B cell (primary cell): ENCODE measurements at places on chromosomes 4 and X. TPM values are rescaled to one million over a fixed set of nuclear protein-coding genes. Genes with fewer than 3 reads are reported as not detected.

The MAGEA2 gene
- total RNA-seq: not detected in 2 replicates

DNA sequence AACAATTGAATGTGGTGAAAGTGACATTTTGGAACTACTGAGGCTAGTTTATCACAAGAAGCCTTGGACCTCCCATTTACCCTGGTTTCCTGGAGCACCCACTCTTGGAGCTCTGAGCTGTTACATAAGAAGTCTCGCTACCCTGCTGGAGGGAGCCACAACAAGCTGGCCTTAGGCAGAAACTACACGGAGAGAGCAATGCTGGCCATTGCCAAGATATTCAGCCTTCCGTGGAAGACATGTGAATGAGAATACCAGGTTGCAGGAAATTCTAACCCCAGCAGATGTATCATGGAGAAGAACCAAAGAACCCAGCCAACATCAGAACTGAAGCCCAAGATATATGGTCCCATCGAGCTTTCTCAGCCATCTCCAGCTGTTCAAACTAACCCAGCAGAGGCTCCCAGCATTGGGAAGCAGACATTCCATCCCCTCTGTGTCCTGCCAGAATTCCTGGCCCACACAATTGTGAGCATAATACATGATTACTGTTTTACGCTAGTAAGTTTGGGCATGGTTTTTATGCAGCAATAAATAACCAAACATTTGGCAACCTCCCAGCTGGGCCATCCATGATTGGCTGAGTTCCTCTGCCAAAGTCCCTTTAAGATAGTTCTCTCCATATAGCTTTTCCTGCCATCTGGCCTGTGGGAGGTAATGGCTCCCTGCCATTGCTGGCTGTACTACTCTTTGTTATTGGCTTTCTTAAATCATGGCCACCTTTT is 17.9 kb upstream of the PDE5A start:
- DNase-seq: no peak
- H3K27ac ChIP-seq: no peak overlapping the region
- H3K36me3 ChIP-seq: no peaks in the 10 kb centered on the region
- H3K27me3 ChIP-seq: no peaks in the 10 kb centered on the region
- H3K4me3 ChIP-seq: no peak overlapping the region

DNA sequence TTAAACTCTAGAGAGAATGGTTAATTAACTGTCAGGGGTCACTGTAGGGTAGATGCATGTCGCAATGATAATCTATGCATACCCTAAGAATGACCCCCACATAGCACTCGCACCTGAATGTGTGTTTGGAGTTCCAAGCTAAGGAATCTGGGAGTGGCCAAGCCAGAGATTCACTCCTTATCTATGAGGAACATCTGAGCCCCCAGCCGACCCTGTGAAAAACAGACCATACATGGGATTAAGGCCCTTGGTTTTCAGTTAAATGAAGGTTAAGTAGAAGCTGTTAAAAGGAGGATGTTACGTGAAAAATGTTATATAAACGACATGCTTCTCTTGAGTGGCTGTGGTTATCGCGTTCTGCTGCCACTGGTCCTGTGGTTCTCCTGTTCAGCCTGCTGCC is 147.2 kb downstream of the RELL1 start:
- no peaks in the 10 kb centered on the region for H3K36me3 ChIP-seq
- DNase-seq: no peak
- H3K4me3 ChIP-seq: no peak overlapping the region
- no peaks in the 10 kb centered on the region for H3K4me1 ChIP-seq

DNA sequence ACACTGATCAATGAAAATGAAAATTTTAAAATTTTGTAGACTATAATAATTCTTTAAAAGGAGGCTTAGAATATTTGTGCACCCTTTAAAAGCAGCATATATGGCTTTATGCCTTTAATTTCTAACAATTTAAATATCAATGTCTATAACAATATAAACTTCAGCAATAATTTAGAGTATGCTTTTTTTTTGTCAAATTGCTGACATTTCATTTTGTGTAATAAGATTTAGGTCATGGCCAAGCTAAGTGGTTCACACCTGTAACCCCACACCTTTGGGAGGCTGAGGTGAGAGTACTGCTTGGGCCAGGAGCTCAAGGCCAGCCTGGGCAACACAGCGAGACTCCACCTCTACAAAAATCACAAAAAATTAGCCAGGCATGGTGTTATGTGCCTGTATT is 86.2 kb downstream of the PDGFC start:
- H3K4me3 ChIP-seq: no peak overlapping the region
- no peak for DNase-seq
- no peaks in the 10 kb centered on the region for H3K27me3 ChIP-seq
- H3K4me1 ChIP-seq: no peaks in the 10 kb centered on the region
- no peak overlapping the region for H3K27ac ChIP-seq

DNA sequence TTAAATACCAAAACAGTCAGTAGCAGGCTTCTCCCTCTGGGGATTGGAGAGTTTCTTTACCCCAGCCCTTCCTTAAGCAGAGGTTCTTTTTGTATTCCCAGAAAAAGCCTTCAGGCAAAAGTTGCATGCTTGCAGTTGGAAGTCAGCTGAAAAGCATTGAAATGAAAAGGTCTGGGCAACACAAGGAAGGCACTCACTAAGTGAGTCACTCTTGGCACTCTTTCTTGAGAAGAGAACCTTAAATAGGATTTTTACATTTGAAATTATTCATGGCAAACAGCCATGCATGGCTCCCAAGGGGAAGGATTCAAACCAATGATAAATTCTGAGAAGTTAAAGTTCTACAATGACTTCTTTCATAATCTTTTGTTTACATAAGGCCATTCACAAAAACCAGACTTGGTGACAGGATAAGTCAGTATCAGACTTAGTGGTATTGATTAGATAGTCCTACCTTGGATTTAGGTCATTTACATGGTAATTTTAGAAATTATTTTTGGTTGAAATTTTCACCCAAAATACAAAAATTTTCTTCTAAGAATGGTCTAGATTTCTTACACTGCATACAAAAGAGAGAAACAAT is 2068.9 kb downstream of the PCDH7 start:
- no peaks in the 10 kb centered on the region for H3K27me3 ChIP-seq
- H3K4me3 ChIP-seq: no peak overlapping the region
- H3K4me1 ChIP-seq: no peaks in the 10 kb centered on the region
- no peak for DNase-seq
- H3K36me3 ChIP-seq: no peaks in the 10 kb centered on the region

DNA sequence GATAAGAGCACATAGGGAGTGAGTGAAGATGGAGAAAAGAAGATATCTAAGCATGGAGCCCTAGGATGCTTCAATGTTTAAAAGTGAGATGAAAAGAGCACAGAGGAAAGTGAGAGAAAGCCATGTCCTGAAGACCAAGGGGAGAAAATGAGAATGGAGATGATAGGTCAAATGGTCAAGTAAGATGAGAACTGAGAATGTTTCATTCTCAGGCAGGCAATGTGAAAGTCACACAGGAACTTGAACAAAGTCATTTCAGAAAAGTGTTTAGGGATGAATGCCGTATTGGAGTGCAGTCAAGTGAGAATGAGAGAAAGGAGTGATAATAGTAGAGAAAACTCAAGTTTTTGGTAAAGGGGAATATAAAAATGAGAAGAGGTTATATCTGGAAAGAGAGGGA is 148.7 kb upstream of the PTCHD1 start:
- DNase-seq: no peak
- H3K4me3 ChIP-seq: no peak overlapping the region
- no peaks in the 10 kb centered on the region for H3K36me3 ChIP-seq
- H3K27ac ChIP-seq: no peak overlapping the region
- no peaks in the 10 kb centered on the region for H3K4me1 ChIP-seq
- no peaks in the 10 kb centered on the region for H3K27me3 ChIP-seq
